ENCODE measurements at places on chromosomes 13 and 19.

- DNase-seq: peak; percentile 59
Measured at GRCh38 chr13:79749984-79750551, 269.1 kb downstream of the NDFIP2 start.

- no peak for DNase-seq
Measured at GRCh38 chr13:113969311-113969972, 4.4 kb downstream of the C13orf46 start.

DNA sequence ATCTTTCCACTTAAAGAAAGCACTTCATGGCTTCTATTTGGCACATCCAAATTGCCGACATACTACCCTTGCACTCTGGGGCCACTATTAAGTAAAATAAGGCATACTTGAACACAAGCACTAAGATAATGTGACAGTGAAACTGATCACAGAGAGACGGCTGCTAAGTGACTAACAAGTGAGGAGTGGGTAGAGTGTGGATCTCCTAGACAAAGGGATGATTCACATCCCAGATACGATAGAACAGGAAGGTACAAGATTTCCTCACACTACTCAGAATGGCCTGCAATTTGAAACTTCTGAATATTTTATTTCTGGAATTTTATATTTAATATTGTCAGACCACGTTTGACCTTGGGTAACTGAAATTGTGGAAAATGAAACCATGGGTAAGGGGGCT is 1721.8 kb upstream of the SPRY2 start:
- DNase-seq: no peak

DNA sequence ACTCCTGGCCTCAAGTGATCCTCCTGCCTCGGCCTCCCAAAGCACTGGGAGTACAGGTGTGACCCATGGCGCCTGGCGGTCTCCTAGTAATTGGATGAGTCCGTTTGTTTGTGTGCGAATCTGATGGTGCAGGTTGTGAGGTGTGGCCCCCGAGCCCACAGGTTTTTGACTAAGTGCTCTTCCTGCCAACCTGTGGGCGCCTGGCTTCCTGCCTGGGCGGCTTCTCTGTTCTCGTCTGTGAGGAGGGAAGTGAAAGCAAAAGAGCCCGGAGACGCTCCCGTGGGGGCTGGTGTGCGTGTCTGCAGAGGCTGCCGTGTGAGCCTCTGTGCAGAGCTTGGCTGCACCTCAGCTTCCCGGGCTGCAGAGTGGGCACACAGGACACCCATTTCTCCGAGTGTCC is 10.0 kb downstream of the ARHGAP45 start:
- DNase-seq: no peak

- DNase-seq: peak; percentile 62
Measured at GRCh38 chr13:45393941-45394570, 24.1 kb downstream of the SLC25A30 start.

DNA sequence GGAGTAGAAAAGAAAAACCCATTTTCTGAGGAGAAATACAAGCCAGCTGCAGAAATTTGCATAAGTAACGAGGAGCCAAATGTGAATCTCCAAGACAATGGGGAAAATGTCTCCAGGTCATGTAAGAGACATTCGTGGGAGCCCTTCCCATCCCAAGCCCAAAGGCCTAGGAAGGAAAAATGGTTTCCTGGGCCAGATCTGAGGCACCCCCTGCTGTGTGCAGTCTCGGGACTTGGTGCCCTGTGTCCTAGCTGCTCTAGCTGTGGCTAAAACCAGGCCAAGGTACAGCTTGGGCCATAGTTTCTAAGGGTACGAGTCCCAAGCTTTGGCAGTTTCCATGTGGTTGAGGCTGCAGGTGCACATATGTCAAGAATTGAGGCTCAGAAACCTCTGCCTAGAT is 444.9 kb downstream of the PCDH20 start:
- no peak for DNase-seq

DNA sequence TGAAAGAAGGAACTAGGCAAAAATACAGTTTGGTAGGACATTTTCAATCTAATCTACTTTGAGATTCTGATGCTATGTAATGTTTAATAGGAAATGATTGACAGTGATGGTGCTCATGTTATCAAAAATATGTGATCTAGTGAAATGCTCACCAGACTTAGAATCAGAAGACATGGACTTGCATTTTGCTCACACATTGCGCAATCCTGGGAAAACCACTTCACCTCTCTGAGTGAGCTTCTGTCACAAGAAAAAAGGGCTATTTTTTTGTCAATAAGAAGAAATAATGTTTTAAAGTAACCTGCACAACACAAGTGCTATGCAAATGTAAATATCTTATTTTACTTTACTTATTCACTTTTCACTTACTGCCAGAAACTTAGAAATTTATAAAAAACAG is 380.9 kb upstream of the HTR2A start:
- DNase-seq: no peak

GRCh38 chr13:76570510-76570971 is 315.7 kb downstream of the KCTD12 start:
- no peak for DNase-seq

DNA sequence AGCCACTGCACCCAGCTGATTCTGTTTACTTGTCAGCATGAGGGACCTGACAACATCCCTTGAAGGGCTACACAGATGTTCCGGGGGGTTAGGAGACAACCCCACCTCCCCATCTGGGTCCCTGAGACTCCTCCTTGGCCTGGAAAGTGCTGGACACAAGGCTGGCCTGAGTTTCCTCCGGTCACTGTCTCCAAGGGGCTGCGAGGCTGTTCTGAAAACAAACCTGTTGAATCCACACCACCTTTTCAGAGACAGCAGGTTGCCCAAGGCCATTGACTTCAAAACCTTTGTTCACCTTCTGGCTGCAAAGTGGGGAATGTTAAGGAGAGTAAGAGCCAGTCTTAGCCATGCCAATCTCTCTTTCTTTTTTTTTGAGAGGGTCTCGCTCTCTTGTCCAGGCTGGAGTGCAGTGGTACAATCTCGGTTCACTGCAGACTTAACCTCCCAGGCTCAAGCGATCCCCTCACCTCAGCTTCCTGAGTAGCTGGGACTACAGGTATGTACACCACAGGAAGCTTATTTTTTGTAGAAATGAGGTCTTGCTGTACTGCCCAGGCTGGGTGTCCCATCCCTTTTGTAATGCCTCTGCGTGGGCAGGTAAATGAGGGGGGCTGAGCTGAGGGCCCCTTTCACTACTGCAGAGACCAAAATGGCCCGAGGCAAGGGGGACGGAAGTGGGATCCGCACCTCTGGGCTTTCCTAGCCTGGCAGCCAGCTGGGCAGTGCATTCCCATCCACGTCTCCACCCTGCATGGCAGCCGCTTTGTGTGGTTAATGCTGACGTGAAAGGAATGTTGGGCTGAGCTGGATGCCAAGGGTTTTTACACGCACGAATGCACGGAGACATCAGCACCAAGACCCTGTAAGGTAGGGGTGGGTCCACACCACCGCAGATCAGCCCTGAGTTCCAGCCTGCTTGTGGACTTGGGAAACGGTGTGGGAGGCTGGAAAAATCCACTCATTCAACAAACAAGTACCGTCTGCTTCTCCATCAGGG is 1.9 kb upstream of the ZNF628 start:
- no peak for DNase-seq

DNA sequence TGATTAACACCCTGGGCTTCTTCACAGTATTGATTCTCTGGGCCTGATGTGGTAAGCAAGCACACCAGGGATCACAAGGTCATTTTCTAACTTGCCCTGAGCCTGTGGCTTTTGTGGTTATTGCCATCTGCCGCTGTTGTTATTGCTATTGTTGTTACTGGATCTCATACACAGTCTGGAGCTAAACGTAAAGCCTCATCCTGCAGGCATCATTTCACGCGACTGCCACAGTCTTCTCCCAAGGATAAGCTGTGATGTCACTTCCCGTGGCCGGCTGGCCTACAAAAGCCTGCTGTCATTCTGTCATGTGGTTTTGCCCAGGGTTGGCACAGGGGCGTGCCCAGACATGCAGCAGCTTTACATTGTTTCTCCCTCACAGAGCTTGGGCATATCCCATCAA is 154.0 kb upstream of the GPR12 start:
- DNase-seq: no peak

DNA sequence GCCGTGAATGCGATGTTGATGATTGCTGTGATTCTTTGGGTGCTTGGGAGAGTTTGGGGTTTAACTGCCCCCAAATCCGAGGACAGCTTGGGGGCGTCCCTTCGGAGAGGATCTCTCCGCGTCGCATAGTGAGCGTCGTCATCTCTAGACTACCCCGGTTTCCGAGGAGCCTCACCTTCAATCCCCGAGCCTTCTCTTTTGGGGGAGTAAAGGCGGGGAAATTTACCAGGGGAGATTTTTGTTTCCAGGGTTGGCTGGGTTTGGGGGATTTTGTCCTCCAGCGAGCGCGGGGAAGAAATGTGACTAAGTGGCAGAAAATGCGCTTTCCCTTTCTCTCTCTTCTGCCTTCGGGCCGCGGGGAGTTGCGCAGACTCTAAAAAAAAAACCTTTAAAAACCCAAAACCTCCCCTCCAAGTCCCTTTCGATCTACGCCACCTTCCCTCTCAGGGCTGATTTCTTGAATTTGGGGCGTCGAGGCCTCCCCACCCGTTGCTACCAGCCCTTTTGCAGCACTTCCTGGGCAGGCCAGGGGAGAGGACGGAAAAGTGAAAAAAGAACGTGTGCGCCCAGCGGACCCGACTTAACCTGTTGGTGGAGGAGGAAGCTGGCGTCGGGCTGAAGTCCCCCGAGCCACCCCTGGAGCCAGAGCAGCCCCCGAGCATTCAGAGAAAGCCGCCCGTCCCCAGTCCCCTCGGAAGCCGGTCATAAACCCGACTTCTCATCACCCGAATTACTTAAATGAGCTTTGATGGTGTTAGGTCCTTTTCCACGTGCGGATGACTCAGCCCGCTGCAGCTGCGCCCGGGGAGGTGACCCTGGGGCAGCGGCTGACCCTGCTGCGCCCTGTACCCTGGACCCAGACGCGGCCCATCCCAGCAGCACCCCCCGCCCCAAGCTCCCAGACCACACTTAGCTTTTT is 17.7 kb downstream of the NFIX start:
- DNase-seq: peak; percentile 84

DNA sequence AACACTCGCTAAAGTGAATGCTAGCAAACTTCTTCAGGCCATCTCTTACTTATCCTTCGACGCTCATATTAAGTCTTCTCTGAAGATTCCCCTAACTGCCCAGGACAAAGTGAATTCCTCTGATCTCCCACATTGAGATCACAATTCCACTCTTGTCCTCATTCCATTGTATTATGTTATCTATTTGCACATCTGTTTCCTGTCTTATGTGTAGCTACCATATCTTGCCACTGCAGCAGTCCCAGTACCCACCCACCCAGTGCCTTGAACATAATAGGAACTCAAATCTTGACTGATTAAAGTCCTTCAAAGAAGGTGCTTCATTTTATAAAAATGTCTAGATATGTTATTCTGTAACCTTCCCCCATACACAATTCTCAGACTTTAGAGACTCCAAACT is 702.3 kb downstream of the DIAPH3 start:
- DNase-seq: peak; percentile 18

GRCh38 chr19:11617180-11618062 is 20.1 kb downstream of the ZNF627 start:
- no peak for DNase-seq

GRCh38 chr13:97627566-97627965 is 193.6 kb downstream of the RAP2A start:
- DNase-seq: peak; percentile 96

DNA sequence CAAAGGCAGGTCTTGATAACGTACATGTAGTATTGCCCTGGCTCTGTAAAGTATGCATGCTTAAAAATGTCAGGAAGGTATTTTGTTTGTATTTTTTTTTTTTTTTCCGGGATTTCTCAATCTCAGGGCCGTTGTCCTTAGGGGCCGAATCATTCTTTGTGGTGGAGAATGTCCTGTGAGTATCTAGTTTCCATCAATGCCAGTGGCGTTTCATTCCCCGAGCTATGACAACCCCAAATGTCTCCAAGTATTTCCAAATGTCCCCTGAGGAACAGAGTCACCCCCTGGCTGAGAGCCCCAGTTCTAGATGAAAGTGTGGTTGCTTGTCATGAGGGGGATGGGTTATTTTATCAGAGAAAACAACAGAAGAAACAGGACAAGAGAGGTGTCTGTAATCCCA is 68.7 kb downstream of the ACSBG2 start:
- DNase-seq: no peak

DNA sequence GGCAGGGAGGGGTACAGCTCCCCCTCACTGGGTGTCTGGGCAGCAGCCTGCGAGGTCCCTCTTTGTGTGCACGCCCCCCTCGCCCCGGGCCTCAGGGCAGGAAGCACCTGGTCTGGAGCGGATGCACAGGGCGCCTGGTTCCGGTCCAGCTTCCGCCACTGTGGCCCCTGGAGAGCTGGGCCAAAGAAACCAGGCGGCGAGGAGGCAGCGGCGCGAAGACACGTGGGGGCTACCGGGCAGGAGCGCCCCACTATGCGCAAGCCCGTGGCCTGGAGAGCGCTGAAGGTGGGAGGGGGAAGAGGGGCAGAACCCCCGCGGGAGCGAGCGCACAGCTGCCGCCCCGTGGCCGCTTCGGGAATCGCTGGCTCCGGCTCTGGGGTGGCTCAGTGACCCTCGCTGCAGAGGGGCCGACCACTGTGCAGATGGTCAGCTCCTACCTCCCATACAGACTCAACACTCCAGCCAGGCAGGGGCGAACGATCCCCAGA is 1.7 kb upstream of the LYL1 start:
- DNase-seq: peak; percentile 51

GRCh38 chr19:41351339-41352245 is 2.1 kb downstream of the TGFB1 start:
- peak; percentile 78 for DNase-seq

- DNase-seq: peak; percentile 98
Measured at GRCh38 chr19:35318679-35319448, 10.1 kb upstream of the CD22 start.

DNA sequence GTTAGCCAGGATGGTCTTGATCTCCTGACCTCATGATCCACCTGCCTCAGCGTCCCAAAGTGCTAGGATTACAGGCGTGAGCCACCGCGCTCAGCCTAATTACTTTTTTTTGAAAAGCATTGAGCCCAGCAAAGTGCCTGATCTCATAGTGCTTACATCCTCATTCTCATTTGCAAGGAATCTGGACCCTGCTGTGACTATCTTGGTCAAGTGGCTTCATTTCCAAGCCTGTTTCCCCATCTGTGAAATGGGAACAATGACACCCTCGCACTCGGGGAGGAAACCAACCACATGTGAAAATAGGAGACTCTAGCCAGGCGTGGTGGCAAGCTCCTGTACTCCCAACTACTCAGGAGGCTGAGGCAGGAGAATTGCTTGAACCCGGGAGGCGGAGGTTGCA is 1.6 kb upstream of the PLEKHA4 start:
- no peak for DNase-seq

DNA sequence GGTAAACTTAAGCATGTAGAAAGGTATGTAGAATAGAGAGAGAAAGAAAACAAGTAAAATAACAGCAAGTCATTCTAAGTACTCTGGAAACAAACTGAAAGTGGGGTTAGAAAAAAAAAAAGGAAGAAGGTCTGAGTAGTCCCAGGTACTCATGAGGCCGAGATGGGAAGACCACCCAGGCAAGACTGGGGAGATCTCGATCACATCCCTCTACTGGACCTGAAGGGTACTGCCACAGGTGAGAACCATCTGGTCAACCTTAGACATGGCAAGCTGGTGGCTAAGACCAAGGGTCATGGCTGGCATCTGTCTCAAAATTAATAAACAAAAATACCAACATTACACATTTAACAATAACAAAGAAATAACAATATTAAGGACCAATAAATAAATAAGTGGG is 36.3 kb upstream of the ZNF724 start:
- no peak for DNase-seq

All from adrenal gland (tissue), 19 donors.